Naive thymus-derived CD4-positive, alpha-beta T cell (primary cell): ENCODE measurements at places on chromosomes 6 and 20.

DNA sequence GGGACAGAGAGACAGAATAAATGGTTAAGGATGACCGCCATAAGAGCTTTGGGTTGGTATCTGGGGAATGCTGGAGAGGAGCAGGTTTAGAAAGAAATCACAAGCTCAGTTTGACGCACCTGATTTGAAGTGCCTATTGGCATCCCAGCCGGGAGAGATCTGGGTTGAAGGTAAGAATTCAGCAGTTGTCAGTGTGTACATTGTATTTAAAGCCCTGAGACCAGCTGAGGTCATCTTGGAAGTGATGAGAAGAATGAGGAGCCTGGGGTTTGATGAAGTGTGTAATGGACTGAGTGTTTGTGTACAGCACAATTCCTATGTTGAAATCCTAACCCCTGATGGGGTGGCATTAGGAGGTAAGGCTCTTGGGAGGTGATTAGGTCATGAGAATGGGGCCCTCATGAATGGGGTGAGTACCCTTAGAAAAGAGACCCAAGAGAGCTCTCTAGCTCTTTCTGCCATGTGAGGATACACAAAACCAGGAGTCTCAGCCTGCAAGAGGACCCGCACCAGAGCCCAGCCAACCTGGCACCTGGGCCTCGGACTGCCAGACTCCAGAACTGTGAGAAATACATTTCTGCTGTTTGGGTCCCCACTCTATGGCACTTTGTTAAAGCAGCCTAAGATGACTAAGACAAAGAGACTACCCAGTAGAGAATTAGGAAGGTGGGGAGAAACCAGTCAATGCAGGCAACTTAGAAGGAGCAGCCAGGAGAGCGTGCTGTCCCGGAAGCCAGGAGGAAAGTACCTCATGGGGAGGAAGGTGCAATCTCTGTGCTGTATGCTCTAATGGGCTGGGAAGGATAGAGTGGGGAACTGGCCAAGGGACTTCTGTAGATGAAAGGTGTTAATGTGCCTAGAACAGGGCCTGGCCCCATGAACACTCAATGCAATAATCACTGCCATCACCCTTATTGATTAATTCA, 133.7 kb upstream of the SLC24A3 start:
- no peak for DNase-seq

- no peak for DNase-seq
Observed at GRCh38 chr20:32647606-32648005, 26.1 kb downstream of the C20orf203 start.

DNA sequence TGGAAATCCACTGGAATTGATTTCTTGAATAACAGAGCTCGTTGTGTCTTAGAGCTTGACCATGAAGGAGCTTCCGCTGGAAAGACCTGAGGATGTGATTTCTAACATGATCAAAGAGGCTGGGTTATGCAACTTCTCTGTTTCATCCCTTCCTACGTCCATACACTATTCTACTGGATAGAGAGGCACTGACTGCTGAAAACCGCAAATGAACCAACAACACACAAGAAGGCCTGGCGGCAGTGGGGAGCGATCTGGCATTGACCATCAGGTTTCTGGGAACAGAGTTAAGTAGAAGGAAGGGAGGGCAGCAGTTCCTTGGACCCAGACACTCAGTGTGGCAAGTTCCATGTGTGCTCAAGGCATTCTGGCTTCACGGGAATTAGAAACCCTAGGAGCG, 13.3 kb downstream of the LRRN4 start:
- DNase-seq, result no peak

- no peak for DNase-seq
Observed at GRCh38 chr20:59831916-59832270, 101.5 kb downstream of the SYCP2 start.

- no peak for DNase-seq
Observed at GRCh38 chr6:152330961-152331360, 306.2 kb downstream of the SYNE1 start.

- DNase-seq, result no peak
Observed at GRCh38 chr6:108001696-108002231, 43.8 kb upstream of the SEC63 start.

- peak; percentile 37 for DNase-seq
Observed at GRCh38 chr6:4775494-4776130, 592 bp upstream of the CDYL start.

GRCh38 chr20:59812286-59813125, 120.9 kb downstream of the SYCP2 start:
- DNase-seq, result no peak

DNA sequence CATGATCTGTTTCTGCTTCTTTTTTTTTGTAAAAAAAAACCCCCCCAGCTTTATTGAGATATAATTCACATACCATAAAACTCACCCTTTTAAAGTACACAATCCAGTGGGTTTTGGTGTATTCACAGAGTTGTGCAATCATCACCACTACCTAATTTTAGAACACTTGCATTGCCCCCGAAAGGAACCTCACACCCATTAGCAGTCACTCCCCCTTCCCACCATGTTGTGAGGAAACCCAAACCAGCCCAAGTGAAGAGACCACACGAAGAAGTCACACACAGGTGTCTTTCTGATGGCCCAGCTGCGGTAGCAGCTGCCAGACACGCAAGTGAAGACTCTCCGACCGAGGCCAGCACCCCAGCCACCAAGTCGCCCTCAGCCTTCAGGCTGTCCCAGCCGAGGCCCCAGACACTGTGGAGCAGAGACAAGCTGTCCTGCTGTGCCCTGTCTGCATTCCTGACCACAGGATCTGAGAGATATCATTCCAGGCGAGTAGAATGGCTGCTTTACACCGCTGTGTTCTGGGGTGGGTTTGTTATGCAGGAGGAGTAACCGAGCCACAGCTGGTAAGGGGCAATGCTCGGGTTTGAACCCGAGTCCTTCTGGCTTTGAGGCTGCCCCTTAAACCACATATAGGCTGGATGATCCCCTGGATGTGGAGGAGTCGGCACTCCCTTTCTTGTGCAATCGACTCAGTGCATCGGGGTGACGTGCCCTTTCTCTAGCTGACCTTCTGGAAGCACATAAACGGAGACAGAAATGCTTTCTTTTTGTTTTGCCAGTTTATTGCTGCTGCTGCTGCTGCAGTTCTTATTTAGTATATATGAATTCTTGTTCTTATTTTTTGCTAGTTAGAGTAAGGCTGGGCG, 59.1 kb upstream of the PTPN1 start:
- no peak for DNase-seq

DNA sequence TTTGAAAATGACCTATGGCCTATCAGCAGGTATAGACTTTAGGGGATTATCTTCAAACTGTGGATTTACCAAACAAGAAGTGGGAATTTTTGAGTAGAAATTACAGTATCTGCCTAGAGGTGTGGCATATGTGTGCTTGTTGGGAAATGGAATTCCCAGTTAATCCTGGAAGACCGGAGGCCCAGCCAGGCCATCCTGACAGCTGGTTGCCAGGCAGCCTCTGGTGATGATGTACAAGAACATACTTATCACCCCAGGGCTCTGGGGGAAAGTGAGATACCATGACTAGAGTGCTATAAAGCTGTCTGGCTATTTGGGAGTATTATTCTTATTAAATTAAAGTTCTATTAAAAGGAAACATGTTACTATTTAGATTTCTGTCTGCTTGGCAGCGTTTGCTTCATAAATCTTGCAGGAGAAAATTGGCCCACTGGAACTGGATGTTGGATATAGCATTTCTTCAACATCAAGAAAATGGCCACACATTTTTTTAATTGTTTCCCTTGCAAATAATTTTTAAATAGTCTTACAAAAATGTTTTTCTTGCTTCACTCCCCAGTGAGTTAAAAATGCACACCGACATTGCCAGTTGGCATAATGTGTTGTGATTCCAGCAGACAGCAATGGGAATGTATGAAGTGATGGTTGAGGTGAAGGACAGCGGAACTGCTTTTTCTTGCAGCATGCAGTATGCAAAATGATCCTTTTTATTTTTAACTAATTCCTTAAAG, 187.8 kb downstream of the MYLK4 start:
- DNase-seq, result no peak

DNA sequence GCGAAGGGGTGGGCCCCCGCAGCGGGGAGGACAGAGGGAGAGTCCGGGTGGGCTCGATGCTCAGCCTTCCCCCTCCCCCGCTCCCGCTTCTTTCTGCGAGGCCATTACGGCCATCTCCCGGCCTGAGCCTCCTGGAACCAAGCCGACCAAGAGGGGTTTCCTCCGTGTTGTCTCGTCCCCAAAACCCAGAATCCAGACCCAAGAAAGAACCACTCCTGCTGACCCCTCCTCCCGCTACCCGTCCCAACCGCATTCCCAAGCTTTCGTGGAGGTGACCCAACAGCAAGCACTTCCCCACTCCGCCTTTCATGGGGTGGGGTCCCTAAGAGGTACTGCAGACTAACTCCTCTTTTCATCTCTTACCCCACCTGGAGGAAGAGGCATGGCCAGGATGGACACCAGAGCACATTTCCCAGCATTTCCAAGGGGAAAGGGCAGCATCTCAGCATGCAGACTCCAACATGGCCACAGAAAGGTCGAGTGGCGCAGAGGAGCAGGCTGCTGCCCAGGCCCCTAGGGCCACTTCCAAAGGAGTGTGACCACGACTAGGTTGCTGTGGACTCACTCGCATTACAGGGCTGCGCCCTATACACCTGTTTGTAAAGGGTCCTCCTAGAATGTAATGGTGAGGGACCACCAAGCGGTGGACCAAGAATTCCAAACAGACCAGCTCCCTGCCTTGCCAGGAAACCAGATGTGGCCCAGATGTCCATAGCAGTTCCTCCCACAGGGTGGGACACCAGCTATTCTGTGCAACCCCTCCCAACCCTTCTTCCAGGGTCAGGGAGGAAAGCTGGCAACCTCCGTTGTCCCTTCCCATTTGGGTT, 53.4 kb downstream of the MRPL14 start:
- no peak for DNase-seq

DNA sequence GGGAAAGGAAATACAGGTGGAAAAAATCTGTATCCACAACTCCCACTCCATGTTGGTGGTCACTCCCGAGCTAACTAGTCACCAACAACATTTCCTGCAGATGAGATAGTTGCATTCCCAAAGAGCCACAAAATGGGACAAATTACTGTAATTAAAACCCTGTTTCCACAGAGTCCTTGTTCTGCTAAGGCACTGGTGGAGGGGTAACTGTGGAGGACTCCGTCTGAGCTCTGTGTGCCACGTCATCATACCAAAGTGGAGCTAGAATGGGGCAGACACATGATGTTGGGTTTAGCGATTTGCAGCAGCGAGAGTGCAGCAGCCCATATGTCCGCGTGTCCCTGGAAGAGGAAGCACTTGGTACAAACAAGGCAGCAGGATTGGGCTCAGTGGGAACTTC, 172.5 kb upstream of the KCNK16 start:
- DNase-seq, result no peak

- DNase-seq, result no peak
Observed at GRCh38 chr20:61219021-61219431, 33.0 kb upstream of the CDH4 start.

GRCh38 chr6:92568541-92568940, 850.8 kb downstream of the EPHA7 start:
- no peak for DNase-seq

DNA sequence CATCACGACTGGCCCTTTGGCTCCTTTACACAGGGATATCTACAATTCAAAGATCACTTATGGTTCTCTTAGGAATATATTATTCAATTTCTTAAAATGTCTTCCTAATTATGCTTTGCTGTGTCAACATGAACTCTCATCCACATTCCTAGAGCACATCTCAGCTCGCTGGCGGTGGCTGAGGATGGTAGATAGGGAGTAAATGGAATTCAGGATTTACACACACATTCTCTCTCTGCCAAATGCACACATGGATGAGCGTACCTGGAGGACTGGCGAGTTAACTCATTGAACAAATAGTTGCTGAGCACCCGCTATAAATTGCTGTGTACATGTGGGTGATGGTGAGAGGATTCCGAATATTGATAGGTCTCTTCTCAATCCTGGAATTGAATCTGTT, 4.8 kb upstream of the MRPS10 start:
- DNase-seq, result no peak

DNA sequence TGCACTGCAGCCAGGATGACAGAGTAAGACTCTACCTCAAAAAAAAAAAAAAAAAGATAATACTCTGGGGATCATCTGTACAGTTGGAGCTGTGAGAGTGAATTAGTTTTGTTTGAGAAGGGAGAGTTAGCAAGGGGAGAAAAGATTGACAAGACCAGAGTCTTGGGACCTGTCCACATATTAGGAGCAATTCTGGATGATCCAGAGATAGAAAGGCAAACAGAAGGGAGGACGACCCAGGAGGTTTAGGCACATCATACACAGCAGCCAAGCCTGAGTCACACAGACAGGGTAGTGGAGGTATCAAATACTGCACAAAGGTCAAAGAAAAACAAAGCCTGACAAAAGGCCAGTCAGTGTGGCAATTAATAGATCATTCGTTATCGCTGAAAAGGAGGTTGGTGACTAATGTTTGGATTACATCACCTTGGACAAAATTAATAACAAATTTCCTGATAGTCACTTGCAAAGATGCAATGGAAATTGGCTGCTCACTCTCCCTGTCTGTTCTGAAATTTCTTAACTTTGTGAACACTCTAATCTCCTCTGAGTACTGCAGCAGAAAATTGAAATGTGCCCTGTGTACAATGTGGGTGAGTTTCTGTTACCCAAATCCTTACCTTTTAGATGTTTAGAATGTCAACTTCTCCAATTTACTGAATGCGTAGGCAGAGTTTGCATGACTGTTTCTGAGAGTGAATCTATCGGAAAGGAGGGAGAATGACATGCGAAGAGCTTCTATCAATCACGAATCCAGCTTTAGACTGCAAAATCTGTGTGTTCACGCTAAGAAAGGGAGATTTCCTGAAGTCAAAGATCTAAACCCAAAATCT, 105.4 kb downstream of the TSHZ2 start:
- DNase-seq, result no peak

GRCh38 chr6:37738216-37738615, 40.5 kb upstream of the MDGA1 start:
- DNase-seq, result no peak

- no peak for DNase-seq
Observed at GRCh38 chr6:71982389-71982788, 96.0 kb downstream of the RIMS1 start.

DNA sequence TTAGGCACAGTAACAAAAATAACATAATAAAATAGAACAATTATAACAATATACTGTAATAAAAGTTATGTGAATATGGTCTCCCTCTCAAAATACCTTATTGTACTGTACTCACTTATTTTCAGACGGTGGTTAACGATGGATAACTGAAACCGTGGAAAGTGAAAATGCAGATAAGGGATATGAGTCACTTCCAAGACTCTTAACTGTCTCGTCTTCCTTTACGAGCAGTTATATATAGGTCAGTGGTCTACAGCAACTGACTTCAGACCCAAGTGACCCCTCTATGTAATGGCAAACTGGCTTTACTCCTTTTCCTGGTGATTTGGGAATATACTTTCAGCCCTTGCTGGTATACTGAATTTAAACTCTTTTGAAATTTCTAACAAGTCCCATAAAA, 261.4 kb downstream of the SLC35F1 start:
- DNase-seq, result no peak

GRCh38 chr6:113596387-113597230, 260.5 kb upstream of the MARCKS start:
- DNase-seq, result no peak

GRCh38 chr20:16115911-16116552, 457.2 kb downstream of the KIF16B start:
- DNase-seq, result no peak

- DNase-seq, result no peak
Observed at GRCh38 chr20:39021748-39022147, 59.6 kb downstream of the DHX35 start.

GRCh38 chr6:166942393-166943168, 13.8 kb downstream of the RNASET2 start:
- peak; percentile 84 for DNase-seq
